ENCODE measurements at places on chromosomes 11 and 22.

DNA sequence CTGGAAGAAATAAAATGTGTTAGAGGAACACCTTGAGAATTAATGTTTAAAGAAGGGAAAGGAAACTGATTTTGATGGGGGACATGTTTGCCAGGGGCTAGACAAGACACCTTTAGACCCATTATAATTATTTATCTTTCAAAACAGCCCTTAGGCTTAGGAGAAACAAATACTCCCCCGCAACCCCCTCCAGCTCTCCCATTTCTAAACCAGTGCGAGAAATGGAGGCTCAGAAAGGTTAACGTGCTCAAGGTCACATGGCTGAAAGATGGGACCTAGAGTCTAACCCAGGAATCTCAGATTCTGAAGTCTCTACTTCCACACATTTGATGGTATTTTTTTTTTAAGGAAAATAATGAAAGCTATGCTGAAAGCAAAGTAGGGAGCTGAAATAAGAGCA is 18.0 kb downstream of the EHF start:
- no peaks in the 10 kb centered on the region for H3K27me3 ChIP-seq
- no peaks in the 10 kb centered on the region for H3K4me1 ChIP-seq
- DNase-seq, result no peak
- H3K27ac ChIP-seq, result peak overlapping the region; percentile 65
- no peak overlapping the region for H3K4me3 ChIP-seq

DNA sequence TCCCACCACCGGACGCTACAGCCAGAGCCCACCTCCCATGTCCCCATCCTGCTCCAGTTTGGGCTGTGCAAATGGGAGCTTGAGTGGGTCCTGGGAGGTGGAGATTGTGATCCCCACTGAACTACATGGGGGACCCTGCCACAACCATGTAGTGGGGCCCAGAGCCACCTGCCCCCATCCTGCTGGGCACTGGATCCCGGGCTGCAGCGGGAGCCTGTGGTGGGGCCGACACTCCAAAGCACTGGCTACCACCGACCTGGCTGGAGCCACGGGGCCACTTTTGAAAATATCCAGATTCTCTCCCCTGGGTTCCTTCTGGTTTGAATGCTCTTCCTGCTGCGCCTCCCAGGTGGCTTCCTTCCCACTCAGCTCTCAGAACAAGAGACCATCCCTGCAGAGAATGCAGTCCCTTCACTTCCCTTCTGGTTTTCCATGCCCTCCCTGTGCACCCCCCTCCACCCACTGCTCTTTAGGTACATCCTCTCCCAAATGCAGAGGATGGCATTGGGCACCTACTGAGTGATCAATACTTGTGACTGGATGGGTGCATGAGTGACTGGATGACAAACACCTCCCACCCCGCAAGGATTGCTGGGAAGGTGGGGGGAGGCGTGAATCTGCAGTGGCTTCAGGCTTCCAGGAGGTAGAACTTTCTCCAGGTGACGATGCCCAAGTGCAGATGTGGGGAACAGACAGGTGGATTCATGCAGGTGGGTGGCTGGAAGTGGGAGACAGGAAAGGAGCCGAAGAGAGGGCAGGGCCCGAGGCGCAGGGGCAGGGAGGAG is 846 bp upstream of the UNC93B1 start:
- H3K4me3 ChIP-seq, result peak overlapping the region; percentile 81
- H3K4me1 ChIP-seq, result peaks cover 1% of the 10 kb centered on the region
- H3K27ac ChIP-seq, result peak overlapping the region; percentile 80
- no peaks in the 10 kb centered on the region for H3K27me3 ChIP-seq

- no peak overlapping the region for H3K4me3 ChIP-seq
- peaks cover 5% of the 10 kb centered on the region for H3K36me3 ChIP-seq
- DNase-seq, result no peak
- H3K27ac ChIP-seq, result no peak overlapping the region
- H3K27me3 ChIP-seq, result no peaks in the 10 kb centered on the region
Observed at GRCh38 chr11:116849486-116849885, 12.1 kb upstream of the APOA1 start.

- no peak for DNase-seq
- no peaks in the 10 kb centered on the region for H3K27me3 ChIP-seq
- H3K4me1 ChIP-seq, result no peaks in the 10 kb centered on the region
- H3K36me3 ChIP-seq, result no peaks in the 10 kb centered on the region
- H3K4me3 ChIP-seq, result no peak overlapping the region
Observed at GRCh38 chr11:11866203-11866602, 24.4 kb downstream of the USP47 start.

- DNase-seq, result no peak
- H3K27me3 ChIP-seq, result no peaks in the 10 kb centered on the region
- H3K36me3 ChIP-seq, result no peaks in the 10 kb centered on the region
- H3K27ac ChIP-seq, result no peak overlapping the region
Observed at GRCh38 chr11:110077346-110077745, 15.8 kb upstream of the ZC3H12C start.

DNA sequence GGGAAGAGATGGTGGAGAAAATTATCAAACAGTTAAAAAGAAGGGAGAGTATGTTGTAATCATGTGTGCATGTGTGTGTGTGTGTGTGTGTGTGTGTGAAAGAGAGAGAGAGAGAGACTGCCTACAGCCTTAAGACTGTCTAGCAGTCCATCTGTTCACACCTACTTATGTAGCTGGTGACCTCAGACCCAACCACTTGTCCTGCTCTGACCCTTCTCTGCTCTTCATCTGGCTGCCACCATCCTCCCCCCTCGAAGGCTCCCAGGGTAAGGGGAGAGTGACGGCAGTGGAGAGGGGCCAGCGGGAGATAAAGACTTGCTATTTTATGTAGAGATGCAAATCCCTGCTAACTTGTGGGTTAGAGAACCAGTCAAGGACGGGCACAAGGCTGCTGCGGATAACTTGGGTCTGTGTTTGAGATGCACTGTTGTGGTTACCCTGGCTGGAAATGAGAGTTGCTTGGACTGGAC is 24.9 kb upstream of the GRAMD1B start:
- no peaks in the 10 kb centered on the region for H3K36me3 ChIP-seq
- no peak overlapping the region for H3K27ac ChIP-seq
- H3K4me3 ChIP-seq, result no peak overlapping the region
- no peaks in the 10 kb centered on the region for H3K4me1 ChIP-seq
- H3K27me3 ChIP-seq, result no peaks in the 10 kb centered on the region

- H3K36me3 ChIP-seq, result no peaks in the 10 kb centered on the region
- no peak overlapping the region for H3K4me3 ChIP-seq
- no peaks in the 10 kb centered on the region for H3K27me3 ChIP-seq
- no peak for DNase-seq
- no peaks in the 10 kb centered on the region for H3K4me1 ChIP-seq
Observed at GRCh38 chr11:20203831-20204230, 43.6 kb upstream of the DBX1 start.

- peak overlapping the region; percentile 8 for H3K4me3 ChIP-seq
- no peaks in the 10 kb centered on the region for H3K27me3 ChIP-seq
- no peaks in the 10 kb centered on the region for H3K4me1 ChIP-seq
- H3K27ac ChIP-seq, result peak overlapping the region; percentile 73
- no peaks in the 10 kb centered on the region for H3K36me3 ChIP-seq
Observed at GRCh38 chr11:129324533-129325175, 51.0 kb upstream of the BARX2 start.

DNA sequence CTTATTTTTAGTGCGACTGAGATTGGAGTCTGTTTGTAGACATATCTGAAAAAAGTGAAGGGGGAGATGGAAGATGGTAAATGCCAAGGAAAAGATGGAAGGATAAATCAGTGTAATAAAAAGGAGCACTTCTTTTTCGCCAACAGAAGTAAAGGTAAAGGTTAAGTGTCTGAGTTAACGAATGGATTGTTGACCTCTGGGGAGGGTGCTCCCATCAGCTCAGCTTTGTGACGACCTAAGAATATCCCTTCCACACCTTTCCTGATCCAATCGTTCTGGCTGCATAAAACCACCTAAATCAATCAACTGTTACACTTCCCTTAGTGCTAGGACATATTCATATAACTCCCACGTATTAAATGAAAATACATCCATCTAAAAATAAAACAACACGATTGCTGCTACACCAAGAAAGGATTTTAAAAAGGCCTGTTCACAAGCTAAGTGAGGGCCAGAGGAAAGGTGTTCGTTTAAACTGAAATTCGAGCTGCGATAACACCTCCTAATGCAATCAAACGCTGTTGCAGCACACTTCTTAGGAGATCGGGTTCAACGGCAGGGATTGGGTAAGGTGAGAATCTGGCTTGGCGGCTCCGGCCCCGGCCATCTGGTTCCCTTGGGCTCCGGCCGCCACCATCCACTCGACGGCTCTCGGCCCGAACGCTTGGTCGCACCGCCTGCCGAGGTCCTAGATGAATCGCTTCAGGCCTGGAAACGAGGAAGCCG is 658 bp downstream of the C11orf71 start:
- no peaks in the 10 kb centered on the region for H3K36me3 ChIP-seq
- peak; percentile 63 for DNase-seq
- peak overlapping the region; percentile 71 for H3K4me3 ChIP-seq
- peak overlapping the region; percentile 98 for H3K27ac ChIP-seq

DNA sequence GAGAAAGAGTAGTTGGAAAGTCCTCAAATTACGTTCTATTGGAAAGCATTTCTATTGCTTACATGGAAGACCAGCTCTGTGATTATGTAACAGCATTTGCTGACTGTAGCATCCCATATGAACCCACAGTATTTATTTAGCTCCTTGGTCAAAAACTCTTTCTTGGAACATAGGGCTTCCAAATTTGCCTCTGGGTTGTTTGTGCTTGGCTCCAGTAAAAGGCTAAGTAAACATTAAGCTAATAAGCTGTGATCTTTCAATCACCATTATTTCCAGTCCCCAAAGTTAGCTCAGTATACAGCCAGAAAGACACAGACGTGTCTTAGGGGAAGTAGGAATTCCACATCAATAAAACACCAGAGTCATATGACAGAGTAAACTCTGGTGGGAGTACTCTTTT is 668.8 kb downstream of the DLG2 start:
- H3K36me3 ChIP-seq, result no peaks in the 10 kb centered on the region
- no peak overlapping the region for H3K27ac ChIP-seq
- no peak for DNase-seq
- H3K27me3 ChIP-seq, result no peaks in the 10 kb centered on the region
- no peaks in the 10 kb centered on the region for H3K4me1 ChIP-seq

GRCh38 chr11:46383404-46383758 is 1.9 kb downstream of the MDK start:
- no peaks in the 10 kb centered on the region for H3K4me1 ChIP-seq
- DNase-seq, result no peak
- no peak overlapping the region for H3K27ac ChIP-seq
- no peaks in the 10 kb centered on the region for H3K36me3 ChIP-seq
- peaks cover 3% of the 10 kb centered on the region for H3K27me3 ChIP-seq
- H3K4me3 ChIP-seq, result no peak overlapping the region

DNA sequence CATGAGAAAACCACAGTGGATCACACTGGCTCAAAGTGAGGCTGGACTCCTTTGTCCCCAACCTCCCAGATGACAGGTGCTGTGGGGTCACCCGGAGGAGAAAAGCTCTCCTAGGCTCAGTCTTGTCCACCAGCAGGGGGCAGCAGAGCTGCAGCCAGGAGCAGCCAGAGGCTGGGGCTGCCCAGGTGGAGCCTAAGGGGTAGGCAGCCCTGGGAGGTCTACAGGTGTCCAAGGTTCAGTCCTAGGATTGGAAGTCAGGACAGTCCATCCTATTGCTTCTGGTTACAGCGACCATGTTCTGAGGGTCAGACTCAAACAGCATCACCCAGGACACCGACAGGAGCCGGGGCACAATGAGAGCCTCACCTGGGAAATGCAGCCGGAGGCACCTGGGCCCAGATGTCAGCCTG is 77.6 kb upstream of the IGLL5 start:
- H3K4me1 ChIP-seq, result no peaks in the 10 kb centered on the region
- no peaks in the 10 kb centered on the region for H3K27me3 ChIP-seq
- no peak overlapping the region for H3K4me3 ChIP-seq
- peak; percentile 11 for DNase-seq
- H3K27ac ChIP-seq, result no peak overlapping the region
- no peaks in the 10 kb centered on the region for H3K36me3 ChIP-seq

DNA sequence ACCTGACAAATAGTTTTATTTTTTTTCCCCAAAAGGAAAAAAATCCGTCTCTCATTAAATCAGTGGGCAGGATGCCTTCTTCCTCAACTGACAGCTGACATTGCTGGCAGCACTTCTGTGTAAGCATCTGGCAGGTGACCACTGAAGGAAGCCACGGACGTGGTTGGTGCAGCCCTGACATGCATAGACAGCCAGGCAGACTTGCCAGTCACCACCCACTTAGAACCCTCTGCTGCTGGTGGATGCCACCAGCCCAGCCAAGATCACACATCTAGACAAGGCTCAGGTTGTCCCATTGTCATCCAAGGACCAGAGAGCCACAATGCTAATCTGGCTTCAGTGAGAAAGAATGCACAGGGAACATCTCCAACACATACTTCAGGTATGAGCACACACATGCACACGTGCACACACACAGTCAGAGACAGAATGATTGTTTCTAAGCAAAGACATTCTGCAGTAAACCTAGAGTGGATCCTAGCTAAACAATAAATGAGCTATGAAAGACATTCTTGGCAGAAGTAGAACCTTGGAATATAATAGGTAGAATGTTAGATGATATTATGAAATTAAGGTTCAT is 49.8 kb upstream of the BMAL1 start:
- H3K36me3 ChIP-seq, result no peaks in the 10 kb centered on the region
- no peak overlapping the region for H3K4me3 ChIP-seq
- no peak overlapping the region for H3K27ac ChIP-seq
- H3K27me3 ChIP-seq, result no peaks in the 10 kb centered on the region
- DNase-seq, result peak; percentile 51

- no peak for DNase-seq
- no peak overlapping the region for H3K27ac ChIP-seq
- no peaks in the 10 kb centered on the region for H3K4me1 ChIP-seq
- no peak overlapping the region for H3K4me3 ChIP-seq
- no peaks in the 10 kb centered on the region for H3K27me3 ChIP-seq
Observed at GRCh38 chr22:32539631-32540421, 65.2 kb downstream of the FBXO7 start.

DNA sequence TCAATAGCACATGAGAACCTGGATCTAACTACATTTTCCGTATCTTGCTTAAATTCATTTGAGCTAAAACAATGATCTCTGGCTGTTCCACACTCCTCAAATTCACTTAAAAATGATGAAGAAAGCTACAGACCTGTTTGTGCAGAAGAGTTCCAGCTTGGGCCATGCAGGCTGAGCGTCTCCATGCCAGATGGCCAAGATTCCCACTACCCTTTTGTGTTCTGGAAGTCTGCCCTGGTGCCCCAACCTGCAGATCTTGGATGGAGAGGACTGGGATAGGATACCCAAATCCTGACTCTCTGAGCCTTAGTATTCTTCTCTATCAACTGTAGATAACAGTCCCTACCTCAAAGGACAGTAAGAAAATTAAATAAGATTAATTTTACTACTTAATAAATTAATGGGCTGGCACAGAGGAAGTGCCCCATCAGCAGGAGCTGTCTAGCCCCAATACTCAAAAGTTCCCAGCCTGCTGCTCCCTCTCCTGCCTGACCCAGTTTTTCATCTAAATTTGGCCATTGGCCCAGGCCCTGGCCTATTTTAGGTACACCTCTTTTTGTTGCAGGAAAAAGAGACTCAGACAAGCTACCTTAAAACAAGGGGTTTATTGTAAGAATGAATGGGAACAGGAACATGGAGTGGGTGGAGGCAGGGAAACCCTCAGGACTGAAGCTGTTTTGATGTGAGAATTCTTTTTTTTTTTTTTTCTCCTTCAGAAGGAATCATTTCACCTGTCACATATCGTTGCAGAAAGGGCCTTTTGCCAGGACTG is 81.4 kb upstream of the GRK3 start:
- no peak overlapping the region for H3K4me3 ChIP-seq
- no peaks in the 10 kb centered on the region for H3K27me3 ChIP-seq
- no peaks in the 10 kb centered on the region for H3K4me1 ChIP-seq
- H3K36me3 ChIP-seq, result no peaks in the 10 kb centered on the region
- DNase-seq, result no peak
